ENCODE measurements at places on chromosomes 5 and 9.

DNA sequence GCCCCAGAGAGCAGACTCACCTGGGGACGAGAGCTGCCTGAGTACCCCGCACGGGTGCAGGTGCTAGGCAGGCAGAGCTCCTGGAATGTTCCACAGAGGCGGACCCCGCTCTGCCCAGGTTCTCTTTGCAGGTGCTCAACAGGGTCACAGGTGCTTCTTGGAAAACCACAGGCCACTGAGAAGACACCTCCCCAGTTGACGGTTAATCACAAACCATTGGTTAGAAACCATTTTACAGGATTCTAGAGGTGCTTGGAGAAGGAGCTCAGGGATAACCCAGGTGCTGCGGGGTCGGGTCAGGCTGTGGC is 17.3 kb upstream of the SLC6A19 start:
- no peak for DNase-seq

- no peak for DNase-seq
Observed at GRCh38 chr5:155150012-155150411, 136.5 kb downstream of the KIF4B start.

DNA sequence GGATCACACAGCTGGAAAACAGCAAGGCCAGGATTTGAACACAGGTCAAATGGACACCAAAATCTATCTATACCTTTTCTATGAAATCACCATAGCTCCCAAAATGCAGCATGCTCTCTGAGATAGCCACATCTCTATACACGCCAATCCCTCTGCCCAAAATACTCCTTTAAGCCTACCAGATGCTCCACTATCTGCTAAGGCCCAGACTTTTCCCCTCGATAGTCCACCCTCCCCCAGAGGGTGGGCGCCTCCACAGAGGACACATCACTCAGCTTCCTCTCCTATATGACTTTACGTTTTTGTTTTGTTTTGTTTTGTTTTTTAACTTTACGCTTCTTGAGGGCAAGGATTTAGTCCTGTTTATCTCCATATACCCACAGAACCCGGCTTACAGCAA is 46.8 kb downstream of the MTMR12 start:
- DNase-seq = no peak

GRCh38 chr9:35274993-35275392 is 113.2 kb downstream of the UNC13B start:
- DNase-seq = no peak

DNA sequence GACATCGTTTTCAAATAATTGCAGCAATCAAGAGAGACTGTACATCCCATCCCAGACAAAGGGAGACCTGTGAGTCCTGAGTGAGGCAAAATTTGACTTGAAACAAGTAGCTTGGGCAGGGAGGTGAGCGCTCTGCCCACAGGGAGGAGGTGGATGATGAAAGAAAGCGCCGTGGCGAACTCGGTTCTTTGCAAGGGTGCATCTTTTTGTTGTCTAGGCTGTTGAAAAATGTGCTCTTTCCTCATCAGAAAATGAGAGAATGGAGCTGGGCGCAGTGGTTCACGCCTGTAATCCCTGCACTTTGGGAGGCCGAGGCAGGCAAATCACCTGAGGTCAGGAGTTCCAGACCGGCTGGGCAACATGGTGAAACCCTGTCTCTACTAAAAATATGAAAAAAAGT is 150.5 kb downstream of the GAPVD1 start:
- no peak for DNase-seq

Data from activated naive CD4-positive, alpha-beta T cell treated with Interleukin-2 at 50 U/mL for 16 hours (primary cell).